Psoas muscle (tissue), 8 donors: ENCODE measurements at places on chromosomes 12 and 14. TPM values are rescaled to one million over a fixed set of nuclear protein-coding genes. Genes with fewer than 3 reads are reported as not detected.

Gene TAS2R42
- not detected for polyA plus RNA-seq

Gene CALCOCO1
- 124 TPM for polyA plus RNA-seq

- no peak for DNase-seq
Measured at GRCh38 chr14:55581342-55581771, 1.4 kb downstream of the KTN1 start.

Gene RNASE7
- 1.9 TPM for polyA plus RNA-seq

DNA sequence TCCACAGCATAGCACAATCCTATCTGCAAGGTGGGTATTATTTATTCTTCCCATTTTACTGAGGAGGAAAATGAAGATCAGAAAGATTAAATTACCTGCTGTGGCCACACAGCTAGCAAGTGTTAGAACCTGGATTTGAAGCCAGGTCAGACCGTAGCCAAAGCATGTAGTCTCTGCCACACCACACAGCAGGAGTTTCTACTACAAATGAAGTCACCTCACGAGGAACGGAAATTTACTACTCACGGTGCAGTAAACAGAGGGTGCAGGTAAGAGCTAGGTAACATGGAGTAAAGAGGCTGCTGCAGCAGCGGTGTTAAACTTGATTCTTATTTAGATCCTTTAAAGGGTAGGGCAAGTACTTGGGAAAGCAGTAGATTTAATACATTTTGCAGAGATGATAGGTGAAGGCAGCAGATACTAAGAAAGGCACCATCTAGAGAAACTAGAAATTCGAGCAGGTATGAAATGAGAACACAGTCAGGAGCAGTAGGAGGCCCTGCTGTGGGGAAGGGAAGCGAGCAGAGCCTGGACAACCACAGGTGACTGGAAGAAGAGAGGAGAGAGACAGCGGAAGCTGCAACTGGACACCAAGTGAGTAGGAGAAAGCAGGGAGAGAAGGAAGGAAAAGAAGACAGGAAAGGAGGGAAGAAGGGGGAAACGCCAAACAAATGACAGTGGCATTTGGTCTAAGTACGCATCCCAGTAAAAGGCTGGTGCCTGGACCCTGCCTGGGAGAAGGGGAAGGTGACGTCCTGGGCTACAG is 21.5 kb downstream of the SPTB start:
- no peak for DNase-seq
